ENCODE measurements at places on chromosomes 1 and 21. TPM values are rescaled to one million over a fixed set of nuclear protein-coding genes. Genes with fewer than 3 reads are reported as not detected.

DNA sequence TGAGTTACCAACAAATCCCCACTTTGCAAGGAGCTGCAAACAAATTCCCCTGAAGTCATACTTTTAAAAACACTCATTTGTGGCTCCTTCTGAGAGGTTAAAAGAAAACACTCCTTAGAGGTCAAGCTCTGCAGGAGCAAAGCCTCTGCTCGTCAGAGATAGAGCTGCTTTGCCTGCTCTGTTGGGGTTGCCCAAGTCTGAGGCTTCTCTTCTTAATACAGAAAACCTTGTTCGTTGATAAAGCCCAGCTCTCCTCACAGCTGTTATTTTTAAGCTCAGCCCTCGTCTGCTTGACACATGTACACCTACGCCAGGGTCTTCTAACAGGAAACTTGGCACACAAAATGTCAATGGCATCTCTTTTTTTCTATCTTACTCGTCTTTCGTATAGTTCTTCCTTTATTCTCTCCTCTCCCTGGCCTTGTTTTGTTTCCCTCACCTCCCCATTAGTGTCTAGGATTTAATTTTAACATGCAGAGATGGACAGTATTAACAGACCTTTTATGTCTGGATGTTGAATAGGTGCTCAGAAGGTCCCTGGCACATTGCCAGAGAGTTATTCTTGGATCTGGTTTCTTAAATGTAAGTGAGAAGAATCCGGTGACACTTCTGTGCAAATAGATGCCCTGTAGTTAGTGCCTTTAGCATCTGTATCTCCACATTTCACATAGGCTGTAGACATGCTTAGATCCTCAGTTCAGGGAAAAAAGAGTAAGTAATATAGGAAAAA, 86.0 kb downstream of the LRRC53 start:
- peak; percentile 17 for DNase-seq
- no peaks in the 10 kb centered on the region for H3K27me3 ChIP-seq
- no peak overlapping the region for H3K27ac ChIP-seq
- H3K4me1 ChIP-seq, result no peaks in the 10 kb centered on the region

DNA sequence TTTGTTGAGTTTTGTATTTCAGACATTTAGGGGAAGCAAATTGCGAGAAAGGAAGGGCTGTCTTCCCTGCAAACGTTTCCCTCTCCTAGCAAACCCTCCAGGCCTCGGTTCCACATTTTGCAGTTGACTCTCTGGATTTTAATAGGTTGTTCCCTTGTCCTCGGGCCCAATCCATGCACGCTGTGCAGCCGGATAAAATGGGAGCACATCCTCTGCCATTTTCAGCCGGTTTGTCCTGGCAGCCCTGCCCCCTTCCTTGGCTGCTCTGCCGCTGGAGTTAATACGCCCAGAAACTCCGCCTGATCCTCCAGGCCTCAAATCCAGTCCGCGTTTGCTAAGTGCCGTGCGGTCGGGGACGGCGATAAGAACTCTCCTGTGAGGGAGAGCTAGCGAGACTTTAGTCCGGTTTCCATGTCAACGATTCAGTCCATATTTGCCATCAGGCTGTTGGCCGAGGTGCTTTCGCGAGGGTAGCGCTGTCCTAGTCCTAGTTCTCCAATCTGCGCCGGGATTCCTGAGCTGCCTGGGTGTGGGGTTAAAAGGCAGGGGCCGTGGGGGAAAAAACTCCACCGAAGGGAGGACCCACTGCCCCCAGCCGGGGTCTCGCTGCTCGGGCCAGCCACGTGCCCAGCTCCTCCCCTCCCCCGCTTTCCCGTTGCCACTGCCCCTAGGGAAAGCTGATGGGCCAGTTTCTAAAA, 2.9 kb upstream of the ARID1A start:
- H3K4me3 ChIP-seq, result peak overlapping the region; percentile 53
- peak overlapping the region; percentile 96 for H3K27ac ChIP-seq
- H3K27me3 ChIP-seq, result no peaks in the 10 kb centered on the region
- peak; percentile 94 for DNase-seq
- peaks cover 41% of the 10 kb centered on the region for H3K4me1 ChIP-seq
- H3K36me3 ChIP-seq, result no peaks in the 10 kb centered on the region

DNA sequence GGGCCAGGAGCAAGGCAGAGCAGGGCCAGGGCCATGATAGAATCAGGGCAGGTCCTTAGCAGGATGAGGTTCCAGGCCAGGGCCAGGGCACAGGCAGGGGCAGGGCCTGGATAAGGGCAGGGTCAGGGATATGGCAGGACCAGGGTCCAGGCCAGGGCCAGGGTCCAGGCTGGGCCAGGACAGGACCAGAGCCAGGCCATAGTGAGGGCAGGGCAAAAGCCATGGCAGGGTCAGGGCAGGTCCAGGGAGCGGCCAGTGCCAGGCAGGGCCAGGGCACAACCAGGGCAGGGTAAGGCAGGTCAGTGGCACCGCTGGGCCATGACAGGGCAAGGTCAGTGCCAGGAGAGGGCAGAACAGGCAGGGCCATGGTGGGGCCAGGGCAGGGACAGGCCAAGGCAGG, 152.2 kb downstream of the LIPI start:
- H3K36me3 ChIP-seq, result no peaks in the 10 kb centered on the region
- no peaks in the 10 kb centered on the region for H3K27me3 ChIP-seq
- H3K4me1 ChIP-seq, result no peaks in the 10 kb centered on the region
- no peak overlapping the region for H3K27ac ChIP-seq
- H3K4me3 ChIP-seq, result no peak overlapping the region
- DNase-seq, result no peak

Gene TMEM54
- total RNA-seq, result 269 TPM

Gene LMOD1
- total RNA-seq, result 420 TPM

DNA sequence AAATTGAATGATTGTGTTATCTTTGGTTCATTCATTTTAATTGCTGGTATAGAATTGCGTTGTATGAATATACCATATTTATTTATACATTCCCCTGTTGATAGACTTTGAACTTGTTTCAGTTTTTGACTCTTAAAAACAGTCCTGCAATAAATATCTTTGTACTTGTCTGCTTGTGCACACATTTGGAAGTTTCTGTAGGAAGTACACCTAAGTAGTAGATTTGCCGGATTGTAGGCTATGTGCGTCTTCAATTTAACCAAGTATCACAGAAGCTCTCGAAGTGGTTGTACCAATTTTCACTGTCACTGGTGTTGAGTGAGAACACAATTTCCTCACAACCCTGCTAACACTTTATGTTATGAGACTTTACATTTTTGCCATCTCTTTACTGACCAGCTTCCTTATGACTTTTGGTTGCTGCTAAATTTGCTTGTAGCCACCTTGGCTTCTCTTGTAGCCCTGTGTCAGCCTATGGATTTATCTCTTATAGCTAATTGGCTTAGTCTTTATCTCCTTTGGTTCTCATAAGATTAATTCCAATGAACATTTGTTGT, 2.2 kb downstream of the TTC3 start:
- no peak overlapping the region for H3K27ac ChIP-seq
- no peaks in the 10 kb centered on the region for H3K36me3 ChIP-seq
- no peak overlapping the region for H3K4me3 ChIP-seq
- DNase-seq, result no peak
- H3K27me3 ChIP-seq, result no peaks in the 10 kb centered on the region

Gene COL11A1
- total RNA-seq, result 0.29 TPM

DNA sequence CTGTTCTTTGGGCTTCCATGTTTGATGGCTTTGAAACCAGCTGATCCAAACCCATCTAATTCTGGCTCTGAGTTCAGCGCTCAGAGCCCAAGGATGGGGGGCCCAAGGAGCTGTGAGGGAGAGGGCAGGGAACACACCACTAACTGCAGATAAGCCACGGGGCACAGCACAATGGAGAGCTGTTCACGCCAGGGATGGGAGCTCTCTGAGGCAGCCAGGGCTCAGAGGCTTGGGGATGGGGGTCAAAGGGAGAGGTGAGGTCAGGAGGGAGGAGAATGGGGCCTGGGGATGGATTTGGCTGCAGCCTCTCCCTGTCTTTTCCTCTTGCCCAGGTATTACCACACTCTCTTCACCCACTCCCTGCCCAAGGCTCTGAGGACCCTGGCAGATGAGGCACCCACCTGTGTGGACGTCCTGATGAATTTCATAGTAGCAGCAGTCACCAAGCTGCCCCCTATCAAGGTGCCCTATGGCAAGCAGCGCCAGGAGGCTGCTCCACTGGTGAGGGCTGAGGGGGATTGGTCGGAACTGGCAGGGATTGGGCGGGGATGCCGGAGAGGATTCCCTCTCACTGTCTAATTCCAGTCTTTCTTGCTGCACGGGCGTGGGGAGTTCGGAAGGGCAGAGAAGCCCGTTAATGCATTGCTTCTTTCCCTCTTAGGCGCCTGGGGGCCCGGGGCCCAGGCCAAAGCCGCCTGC, 11.3 kb downstream of the SLC30A2 start:
- H3K27ac ChIP-seq, result peak overlapping the region; percentile 92
- H3K27me3 ChIP-seq, result peaks cover 4% of the 10 kb centered on the region
- H3K4me3 ChIP-seq, result peak overlapping the region; percentile 93
- peaks cover 21% of the 10 kb centered on the region for H3K4me1 ChIP-seq
- no peak for DNase-seq

DNA sequence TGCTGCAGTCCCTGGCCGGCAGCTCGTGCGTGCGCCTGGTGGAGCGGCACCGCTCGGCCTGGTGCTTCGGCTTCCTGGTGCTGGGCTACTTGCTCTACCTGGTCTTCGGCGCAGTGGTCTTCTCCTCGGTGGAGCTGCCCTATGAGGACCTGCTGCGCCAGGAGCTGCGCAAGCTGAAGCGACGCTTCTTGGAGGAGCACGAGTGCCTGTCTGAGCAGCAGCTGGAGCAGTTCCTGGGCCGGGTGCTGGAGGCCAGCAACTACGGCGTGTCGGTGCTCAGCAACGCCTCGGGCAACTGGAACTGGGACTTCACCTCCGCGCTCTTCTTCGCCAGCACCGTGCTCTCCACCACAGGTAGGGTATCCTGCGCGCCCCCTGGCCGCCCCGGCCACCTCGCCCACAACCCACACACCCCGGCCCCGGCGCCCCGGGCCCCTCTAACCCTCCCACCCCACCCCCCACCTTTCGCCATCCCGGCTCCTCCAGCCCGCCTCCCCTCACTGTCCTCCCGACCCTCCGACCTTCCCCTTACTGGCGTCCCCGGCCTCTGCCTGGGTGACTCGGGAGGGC, 352 bp downstream of the KCNK1 start:
- peak overlapping the region; percentile 90 for H3K27ac ChIP-seq
- no peaks in the 10 kb centered on the region for H3K36me3 ChIP-seq
- H3K4me3 ChIP-seq, result peak overlapping the region; percentile 56
- peak; percentile 46 for DNase-seq
- no peaks in the 10 kb centered on the region for H3K27me3 ChIP-seq

- H3K4me3 ChIP-seq, result no peak overlapping the region
- H3K27me3 ChIP-seq, result no peaks in the 10 kb centered on the region
- H3K36me3 ChIP-seq, result no peaks in the 10 kb centered on the region
- no peaks in the 10 kb centered on the region for H3K4me1 ChIP-seq
Measured at GRCh38 chr1:245652660-245653427, 498.1 kb downstream of the KIF26B start.

Gene FCRL2
- total RNA-seq, result 2.5 TPM

GRCh38 chr1:239538239-239538988, 152.0 kb downstream of the CHRM3 start:
- DNase-seq, result peak; percentile 63
- no peak overlapping the region for H3K27ac ChIP-seq
- no peaks in the 10 kb centered on the region for H3K27me3 ChIP-seq
- H3K4me3 ChIP-seq, result no peak overlapping the region

Gene CASZ1
- total RNA-seq, result 24.6 TPM

Gene SPRR1A
- total RNA-seq, result not detected

- no peaks in the 10 kb centered on the region for H3K27me3 ChIP-seq
- H3K36me3 ChIP-seq, result no peaks in the 10 kb centered on the region
- no peak for DNase-seq
- H3K4me3 ChIP-seq, result no peak overlapping the region
- no peaks in the 10 kb centered on the region for H3K4me1 ChIP-seq
Measured at GRCh38 chr1:208551633-208552320, 307.6 kb upstream of the PLXNA2 start.

Gene ADAMTS1
- total RNA-seq, result 268 TPM

DNA sequence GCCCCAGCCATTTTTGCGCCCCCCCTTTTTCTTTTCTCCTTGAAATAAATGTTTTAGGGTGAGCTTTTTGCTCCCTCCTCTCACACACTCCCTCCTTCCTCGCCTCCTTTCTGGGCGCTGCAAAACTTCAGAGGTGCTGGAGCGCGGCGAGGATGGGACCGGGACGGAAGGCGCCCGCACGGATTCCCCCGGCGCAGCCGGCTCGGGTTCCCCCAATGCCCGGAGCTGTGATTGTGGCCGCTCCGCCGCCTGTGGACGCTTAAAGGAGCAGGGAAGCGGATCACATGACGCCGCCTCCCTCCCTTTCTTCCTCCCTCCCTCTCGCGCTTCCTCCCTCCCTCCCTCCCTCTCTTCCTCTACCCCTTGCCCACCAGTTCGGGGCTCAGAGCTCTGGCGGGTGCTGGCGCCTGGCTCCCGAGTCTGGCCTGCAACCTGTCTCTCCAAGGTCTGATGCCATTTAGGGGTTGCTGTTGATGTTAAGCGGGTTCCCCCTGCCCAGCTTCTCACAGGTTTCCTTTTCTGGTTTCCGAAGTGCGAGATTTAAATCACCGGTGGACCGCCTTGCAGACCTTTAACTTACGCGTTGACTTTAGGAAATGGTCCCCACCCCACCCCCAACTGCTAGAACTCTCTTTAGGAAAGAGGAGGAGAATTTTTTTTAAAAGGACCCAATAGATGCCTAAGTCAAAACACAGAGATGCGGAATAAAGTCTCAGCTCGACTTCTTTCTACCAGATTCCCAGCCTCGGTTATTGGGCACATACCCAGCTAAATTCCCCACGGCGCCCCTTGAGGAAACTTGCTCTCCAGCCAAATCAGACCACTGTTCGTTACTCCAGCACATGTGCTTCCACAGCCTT, at the start of gene WLS:
TSS of gene WLS (minus strand) at position 235 of the 860 bp plus-strand sequence. CDS start at position 11, 224 bp downstream.
- DNase-seq, result peak; percentile 94
- H3K4me1 ChIP-seq, result peaks cover 36% of the 10 kb centered on the region
- H3K4me3 ChIP-seq, result peak within 1 kb of the TSS; percentile 76
- H3K27me3 ChIP-seq, result peaks cover 5% of the 10 kb centered on the region

DNA sequence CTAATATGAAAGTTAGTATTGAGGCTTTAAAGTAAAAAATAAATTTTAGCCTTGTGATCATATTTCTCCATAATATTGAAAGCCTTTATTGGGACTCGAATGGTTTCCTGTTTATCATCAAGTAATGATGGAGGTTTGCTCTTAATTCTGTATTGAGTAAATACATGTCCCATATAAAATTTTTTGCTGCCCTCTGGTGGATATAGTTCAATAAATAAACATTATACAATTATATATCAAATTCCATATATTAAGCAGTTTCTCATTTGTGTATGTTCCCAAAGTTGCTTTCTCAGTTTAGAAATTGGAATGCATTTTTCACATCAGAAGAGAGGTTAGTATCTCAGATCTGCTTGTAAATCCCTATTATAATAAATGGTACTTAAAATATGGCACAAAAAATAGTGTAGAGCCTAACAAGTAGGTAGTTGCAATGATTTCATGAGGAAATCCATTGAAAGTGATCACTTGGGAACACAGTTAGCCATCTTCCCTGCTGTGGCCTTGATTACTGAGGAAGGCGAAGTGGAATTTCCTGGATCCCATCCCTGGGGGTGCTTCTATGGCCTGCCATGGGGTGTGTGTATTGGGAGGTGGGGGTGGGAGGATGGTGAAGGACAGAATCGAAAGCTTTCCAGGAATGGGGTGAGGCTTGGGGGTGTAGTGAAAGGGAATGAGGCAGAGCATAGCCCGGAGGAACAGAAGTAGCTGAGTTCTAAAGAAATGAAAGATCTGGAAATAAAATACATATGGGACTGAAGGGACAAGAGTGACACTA, 84.1 kb upstream of the C21orf91 start:
- H3K4me1 ChIP-seq, result peaks cover 5% of the 10 kb centered on the region
- H3K27me3 ChIP-seq, result no peaks in the 10 kb centered on the region
- no peak overlapping the region for H3K4me3 ChIP-seq
- DNase-seq, result no peak
- H3K27ac ChIP-seq, result no peak overlapping the region
- H3K36me3 ChIP-seq, result no peaks in the 10 kb centered on the region

Gene ZBTB8B
- total RNA-seq, result under 0.01 TPM

- no peaks in the 10 kb centered on the region for H3K4me1 ChIP-seq
- H3K4me3 ChIP-seq, result no peak overlapping the region
- DNase-seq, result peak; percentile 43
- H3K27me3 ChIP-seq, result no peaks in the 10 kb centered on the region
Measured at GRCh38 chr1:214632091-214632490, 29.1 kb downstream of the CENPF start.

All from stomach (tissue), 19 donors.